Dorsolateral prefrontal cortex (tissue), 122 donors: ENCODE measurements at places on chromosomes 4 and X.

DNA sequence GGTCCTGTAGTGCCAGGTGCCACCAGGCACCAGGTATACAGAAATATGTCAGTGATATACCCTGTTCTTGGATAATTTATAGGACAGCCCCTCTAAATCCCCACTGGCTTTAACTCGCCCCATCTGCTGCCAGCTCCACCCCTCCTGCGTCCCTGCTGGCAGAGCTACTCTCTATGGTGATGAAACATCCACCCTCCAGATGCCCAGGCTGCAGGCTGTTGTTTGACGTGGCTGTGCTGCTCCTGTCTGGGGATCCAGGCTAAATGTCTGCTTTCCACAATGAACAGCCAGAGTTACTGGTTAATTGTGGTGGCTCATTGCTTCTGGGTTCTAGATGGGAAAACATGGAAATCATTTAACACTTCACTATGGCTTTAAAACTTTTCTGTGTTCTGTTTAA, 12.9 kb downstream of the NHSL2 start:
- no peak for DNase-seq

DNA sequence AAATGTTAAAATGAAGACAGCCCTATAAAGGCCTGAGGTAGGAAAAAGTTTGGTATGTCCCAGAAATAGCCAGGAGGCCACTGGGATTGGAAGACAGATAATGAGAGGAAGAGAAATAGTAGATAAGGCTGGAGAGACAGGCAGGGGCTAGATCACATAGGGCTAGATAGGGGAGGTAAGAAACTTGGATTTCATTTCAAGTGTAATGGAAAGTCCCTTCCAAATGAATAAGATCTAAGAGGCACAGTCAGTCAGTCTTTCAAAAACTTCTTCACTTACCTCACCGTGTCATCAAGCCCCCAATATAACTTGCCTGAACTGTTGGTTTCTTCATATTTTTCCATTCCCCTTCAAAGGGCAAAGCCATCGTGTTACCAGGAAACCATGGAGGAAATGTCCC, 121.8 kb downstream of the SPCS3 start:
- DNase-seq: no peak

DNA sequence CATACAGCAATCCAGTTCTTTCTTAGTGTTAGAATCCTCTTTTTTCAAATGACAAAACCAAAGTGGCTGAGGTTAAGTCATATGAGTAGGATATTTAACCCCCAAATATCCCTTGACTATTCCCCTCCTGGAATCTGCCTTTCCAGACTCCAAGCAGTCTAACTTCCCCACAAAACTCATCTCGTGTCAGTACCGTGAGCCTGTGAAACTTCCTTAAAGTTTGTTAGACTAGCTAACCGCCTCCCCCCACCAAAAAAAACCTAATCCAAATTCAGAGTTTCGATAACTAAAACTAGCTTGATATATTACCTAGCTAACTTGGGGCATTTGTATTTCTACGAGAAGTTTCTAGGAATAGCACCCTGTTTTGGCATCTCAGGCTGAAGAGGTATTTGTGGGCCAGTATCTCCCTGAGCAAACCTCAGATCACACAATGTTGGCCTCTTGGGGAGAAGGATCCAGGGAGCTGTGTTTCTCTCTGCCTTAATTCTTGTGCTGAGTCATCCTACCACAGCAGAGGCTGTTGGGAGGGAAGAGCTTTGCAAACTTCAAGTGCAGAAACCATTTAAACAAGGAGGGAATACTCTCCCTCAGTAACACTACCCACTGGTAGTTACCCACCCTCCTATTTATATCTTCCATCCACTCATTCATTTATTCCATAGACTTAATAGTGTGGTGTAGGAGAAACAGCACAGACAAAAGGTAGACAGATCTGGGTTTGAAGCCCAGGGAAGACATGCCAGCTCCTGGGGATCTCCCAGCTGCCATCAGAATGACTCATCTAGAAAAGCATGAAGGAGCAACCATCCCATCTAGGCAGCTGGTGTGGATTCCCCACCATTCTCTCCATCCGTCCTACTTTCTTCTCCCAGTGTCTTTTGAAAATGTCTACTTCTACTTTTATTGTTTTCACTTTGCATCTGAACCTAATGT, 39.3 kb upstream of the TXK start:
- no peak for DNase-seq

GRCh38 chr4:138870737-138871554, 144.6 kb upstream of the NOCT start:
- DNase-seq: peak; percentile 42

- DNase-seq: no peak
Measured at GRCh38 chrX:40065296-40066046, 32.3 kb downstream of the BCOR start.

DNA sequence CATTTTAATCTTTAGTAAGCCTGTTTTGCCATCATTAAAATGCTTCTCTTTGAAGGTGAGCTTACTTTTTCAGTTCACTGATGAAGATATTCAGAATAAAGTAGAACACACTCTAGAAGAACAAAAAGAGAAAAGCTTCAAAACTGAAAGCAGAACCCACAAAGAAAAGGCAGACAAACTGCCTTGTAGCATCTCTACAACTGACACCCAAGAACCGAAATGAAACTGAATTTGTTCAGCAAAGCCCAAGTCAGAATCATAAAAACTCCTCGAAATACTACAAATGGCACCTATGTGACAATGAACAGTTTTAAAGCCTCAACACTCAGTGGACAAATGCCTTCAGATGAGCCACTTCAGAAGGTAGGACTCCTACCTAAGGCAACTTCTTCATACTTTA, 83.6 kb downstream of the MAML3 start:
- DNase-seq: no peak

- no peak for DNase-seq
Measured at GRCh38 chrX:15790769-15791290, 546 bp downstream of the ZRSR2 start.

DNA sequence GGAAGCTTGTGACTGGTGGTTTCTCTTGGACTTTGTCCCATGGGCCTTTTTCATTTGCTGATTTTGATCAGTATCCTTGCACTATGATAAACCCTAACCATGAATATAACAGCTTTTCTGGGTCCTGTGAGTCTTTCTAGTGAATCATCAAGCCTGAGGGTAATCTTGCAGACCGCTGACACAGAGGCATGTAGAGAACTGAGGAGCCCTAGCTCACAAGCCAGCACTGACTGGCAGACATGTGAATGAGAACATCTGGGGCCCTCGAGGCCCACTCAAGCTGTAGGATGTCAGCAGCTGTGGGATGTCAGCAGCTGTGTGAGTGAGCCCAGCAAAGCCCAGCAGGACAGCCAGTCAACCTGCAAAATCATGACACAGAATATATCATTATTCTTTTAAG, 36.7 kb downstream of the HMGB3 start:
- DNase-seq: no peak

- no peak for DNase-seq
Measured at GRCh38 chrX:70313503-70313902, 23.6 kb downstream of the KIF4A start.

DNA sequence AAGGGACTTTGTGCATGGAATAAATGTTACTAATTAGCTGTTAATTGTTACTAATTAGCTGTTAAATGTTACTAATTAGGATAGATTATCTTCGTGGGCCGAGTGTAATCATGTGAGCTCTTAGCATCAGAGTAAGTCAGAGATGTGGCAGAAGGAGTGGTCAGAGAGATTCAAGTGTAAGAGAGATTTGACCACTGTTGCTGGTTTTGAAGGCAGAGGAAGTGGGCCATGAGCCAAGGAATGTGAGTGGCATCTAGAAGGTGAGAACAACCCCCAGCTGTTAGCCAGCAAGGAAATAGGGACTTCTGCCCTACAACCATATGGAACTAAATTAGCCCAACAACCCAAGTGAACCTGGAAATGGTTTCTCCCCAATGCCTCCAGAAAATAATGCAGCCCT, 28.2 kb downstream of the ODAPH start:
- no peak for DNase-seq

DNA sequence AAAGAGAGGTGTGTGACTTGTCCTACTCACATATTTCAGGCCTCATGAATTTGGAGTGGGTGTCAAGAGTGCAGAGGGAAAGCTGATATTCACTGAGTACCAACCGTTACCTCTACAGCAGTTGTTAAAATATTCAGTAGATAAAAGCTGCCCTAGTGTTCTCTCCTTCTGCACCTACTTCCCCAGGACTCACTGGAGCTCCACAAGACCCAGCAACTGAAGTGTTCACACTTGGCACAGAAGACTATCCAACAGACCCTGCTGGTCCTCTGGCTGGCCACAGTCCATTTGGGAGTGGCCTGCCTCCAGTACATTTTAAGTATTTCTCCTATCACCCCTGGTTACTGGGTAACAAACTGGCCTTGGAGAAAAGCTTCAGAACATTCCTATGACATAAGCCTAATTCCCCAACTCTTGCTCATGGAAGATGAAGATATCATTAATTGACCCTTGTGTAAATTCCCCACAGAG, 70.8 kb downstream of the PPARGC1A start:
- DNase-seq: no peak

DNA sequence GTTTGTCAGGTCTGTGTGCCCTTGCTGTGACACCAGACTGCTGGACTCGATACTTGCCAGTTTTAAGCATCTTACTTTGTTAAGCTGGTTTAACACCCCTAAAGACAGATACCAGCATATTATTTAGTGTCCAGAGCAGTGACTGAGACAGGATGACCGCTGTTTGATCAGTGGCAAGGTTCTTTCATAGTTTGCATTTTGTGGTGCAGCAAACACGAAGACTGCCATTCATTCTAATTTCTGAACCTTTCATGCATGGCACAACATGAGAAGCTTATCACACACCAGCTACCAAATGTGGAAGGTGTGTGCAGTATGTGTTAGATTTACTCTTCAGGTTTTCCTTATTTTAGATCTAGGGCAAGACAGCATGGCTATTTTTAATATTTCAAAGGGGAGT, 28.2 kb downstream of the JADE1 start:
- no peak for DNase-seq

GRCh38 chr4:19729886-19730651, 521.6 kb upstream of the SLIT2 start:
- no peak for DNase-seq

- DNase-seq: no peak
Measured at GRCh38 chr4:80125252-80126177, 52.5 kb upstream of the ANTXR2 start.

DNA sequence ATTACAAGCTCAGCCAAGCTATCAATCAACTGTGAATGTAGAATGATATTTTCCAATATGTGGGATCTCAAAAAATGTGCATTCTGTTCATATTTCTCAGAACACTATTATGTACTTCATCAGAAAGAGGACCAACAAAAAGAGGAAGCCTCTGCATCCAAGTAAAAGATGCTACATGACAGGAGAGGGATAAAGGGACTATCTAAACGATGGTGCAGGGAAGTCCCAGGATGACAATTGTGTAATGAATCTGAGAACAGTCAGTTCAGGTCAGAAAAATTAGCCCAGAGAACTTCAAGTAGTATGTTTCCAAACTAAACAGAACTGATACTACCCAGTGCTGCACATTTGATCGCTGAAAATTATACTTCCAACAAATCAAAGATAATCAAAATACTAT, 127.0 kb downstream of the ZNF330 start:
- no peak for DNase-seq

- DNase-seq: no peak
Measured at GRCh38 chr4:80566203-80566872, 230.8 kb downstream of the CFAP299 start.

- DNase-seq: no peak
Measured at GRCh38 chr4:52019936-52020657, at the start of gene LRRC66. Gene LRRC66, minus strand, starts transcription at chr4:52020363. Its CDS starts 2,750 bp downstream, at chr4:52017613.

- DNase-seq: no peak
Measured at GRCh38 chr4:22052076-22052475, 103.5 kb upstream of the KCNIP4 start.

DNA sequence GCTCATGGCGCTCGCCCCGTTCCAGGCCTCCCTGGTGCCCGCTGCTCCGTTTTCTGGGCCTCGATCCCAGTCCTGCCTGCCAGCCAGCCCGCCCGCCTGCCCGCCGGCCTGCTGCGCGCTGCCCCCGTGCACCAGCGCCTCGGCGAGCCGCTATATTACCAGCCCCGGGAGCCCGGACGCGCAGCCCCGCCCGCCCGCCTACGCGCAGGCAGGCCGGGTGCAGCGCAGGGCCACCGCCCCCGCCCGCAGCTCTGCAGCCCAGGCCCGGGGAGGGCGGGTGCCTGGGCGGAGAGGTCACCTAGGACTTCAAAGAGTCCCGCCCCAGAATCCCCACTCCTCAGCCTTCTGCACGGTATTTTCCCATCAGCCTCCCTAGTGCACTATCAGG, at the start of gene MAOB:
Gene MAOB (minus strand): TSS at position 157 of the 388 bp plus-strand sequence. CDS start 151 bp downstream, at position 6.
- DNase-seq: peak; percentile 35

GRCh38 chr4:39255266-39255665, 72.9 kb downstream of the WDR19 start:
- no peak for DNase-seq

GRCh38 chr4:183287677-183288076, 32.4 kb downstream of the CLDN22 start:
- no peak for DNase-seq

DNA sequence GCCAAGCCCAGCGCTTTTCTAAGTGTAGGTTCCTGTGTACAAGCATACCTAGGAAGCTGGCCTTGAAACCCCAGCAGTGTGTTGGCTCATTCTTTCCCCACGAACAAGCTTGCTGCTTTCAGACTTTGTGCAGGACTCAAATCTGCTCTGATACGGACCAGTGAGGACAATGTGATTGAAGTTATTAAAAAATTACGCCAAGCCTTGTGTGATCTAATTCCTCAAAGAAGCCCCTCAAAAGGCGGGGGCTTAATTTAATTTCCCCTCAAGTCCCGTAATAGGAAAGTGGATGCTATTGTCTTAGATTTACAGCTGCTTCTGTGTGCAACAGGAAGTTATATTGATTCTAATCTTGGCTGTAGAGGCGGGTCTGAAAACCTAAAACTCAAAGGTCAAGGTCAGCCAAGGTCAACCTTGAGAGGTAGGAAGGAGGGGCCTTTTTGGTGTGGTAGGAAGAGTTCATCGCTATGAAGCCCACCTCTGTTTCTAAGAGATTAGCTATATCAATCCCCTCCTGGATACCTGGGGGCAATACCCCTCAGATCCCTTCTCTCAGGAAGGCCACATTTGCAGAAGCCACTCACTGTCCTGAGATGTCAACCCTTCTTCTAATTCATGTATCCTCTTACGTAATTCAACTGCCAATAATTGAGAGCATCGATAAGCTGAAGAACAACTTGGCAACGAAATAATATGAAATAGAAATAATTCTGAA, 45.1 kb downstream of the TBC1D9 start:
- DNase-seq: no peak

- peak; percentile 33 for DNase-seq
Measured at GRCh38 chr4:1403591-1404572, 2.4 kb downstream of the NKX1-1 start.
